ENCODE measurements at places on chromosomes 2 and 18.

- no peak for DNase-seq
Observed at GRCh38 chr18:10142496-10143160, 228.8 kb downstream of the VAPA start.

- DNase-seq, result no peak
Observed at GRCh38 chr2:241724259-241724974, 10.0 kb upstream of the D2HGDH start.

- DNase-seq, result no peak
Observed at GRCh38 chr2:57796527-57796926, 250.1 kb upstream of the VRK2 start.

- no peak for DNase-seq
Observed at GRCh38 chr2:5064687-5065086, 627.5 kb upstream of the SOX11 start.

DNA sequence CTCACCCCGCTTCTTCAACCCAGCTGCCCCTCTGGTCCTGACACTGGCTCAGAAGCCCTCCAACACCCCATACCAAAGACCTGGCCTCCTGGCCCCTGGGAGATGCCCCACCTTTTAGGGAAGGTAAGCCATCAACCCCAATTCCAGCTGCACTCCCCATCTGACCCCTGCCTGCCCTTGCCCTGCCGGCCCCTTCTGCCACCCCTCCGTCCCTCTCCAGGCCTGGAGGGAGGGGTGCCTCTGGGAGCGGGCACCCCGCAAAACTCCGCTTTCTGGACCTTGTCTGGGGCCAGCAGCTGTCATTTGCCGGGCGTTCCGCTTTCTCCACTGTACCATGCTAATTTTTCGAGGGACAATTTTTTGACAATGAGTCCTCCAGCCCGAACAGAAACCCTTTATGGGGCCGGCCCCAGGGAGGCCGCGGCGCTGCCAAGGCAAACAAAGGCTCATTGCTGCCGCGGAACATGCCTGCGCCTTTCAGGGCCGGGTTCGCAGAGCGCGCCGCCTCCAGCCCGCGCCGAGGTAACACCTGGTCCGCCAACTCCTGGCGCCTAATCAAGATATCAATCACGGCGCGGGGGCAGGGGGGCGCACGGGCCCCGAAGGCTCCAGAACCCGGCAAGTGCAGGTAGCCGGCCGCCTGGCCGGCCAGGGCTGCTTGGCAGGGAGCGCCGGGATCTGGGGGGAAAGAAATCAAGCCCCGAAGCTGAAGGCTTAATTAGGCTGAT lies 96.0 kb downstream of the INHBB start:
- DNase-seq, result peak; percentile 69

- no peak for DNase-seq
Observed at GRCh38 chr2:119836455-119837142, 76.9 kb downstream of the PTPN4 start.

All from DMS153 (cell line).